ENCODE measurements at places on chromosomes 1 and 21.

GRCh38 chr1:47554901-47555300 is 117.1 kb downstream of the FOXD2 start:
- no peak for DNase-seq

- no peak for DNase-seq
Observed at GRCh38 chr21:43269440-43269839, 100.6 kb downstream of the CRYAA start.

- peak; percentile 46 for DNase-seq
Observed at GRCh38 chr1:66761221-66761620, 9.0 kb downstream of the DYNLT5 start.

- no peak for DNase-seq
Observed at GRCh38 chr1:102252731-102253505, 256.2 kb upstream of the OLFM3 start.

- no peak for DNase-seq
Observed at GRCh38 chr1:81813691-81814090, 13.0 kb downstream of the ADGRL2 start.

- peak; percentile 33 for DNase-seq
Observed at GRCh38 chr1:225882694-225883615, 775 bp upstream of the TMEM63A start.

- peak; percentile 75 for DNase-seq
Observed at GRCh38 chr1:243850202-243850451, at the start of gene AKT3. AKT3 (minus strand) TSS chr1:243850243; CDS start chr1:243843170, 7,073 bp downstream.

DNA sequence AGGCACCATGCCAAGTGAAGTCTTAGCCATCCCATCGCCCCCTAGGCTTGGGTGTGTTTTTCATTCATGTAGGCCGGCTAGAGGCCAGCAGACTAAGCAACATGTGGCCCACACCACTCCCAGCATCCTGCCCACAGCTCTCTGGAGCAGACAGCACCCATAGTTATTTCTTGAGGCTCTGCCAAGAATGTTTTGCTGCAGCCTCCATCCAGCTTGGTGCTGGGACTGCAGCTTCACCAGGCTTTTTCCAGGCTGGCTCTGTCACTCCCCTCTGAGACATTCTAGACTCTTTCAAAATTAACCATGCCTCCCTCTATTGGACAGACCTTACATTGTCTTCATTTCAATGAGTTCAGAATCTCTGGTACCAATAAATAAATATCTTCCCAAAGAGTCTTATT is 104.2 kb downstream of the DUSP10 start:
- DNase-seq: peak; percentile 66

- DNase-seq: no peak
Observed at GRCh38 chr1:225644666-225645065, 8.3 kb downstream of the ENAH start.

DNA sequence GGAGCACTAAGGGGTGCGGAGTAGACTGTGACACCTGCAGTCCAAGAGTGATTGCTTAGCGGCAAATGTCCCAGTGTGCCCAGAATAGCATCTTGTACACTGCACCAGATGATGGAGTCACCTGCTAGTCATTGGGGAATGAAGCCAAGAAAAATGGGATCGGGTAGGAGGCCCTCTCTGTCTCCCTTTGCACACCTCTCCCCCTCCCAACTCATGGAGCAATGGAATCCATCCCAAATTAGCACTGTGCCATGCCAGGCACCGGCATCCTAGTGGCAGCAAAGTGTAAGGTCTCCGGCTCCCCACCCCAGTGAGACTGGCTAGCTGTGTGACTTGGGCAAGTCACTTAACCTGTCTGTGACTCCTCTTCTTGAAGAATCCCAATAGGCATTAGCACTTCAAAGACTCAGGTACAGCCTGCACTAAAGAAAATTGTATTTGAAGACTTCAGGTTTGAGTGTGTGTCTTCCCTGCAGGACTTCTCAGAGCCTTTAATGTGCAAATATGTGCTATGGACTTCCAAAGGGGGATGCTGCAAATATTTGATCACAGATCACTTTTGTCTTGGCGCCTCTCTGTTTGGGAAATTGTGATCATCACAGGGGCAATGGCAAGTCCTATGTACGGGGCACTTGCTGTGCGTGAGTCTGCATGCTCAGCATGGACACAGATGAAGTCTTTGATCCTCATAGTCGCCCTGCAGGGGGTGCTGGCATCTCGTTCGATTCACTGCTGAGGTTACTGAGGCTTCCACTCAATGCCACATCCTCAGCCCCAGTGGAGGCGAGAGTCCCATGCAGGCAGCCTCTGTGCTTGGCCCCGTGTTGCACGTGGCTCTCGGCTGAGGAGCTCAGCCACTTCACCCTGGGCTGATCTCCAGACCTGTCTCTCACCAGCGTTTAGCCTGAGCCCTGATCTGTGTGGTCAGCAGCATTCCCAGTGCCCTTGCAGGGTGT is 272.9 kb upstream of the C1orf174 start:
- DNase-seq: no peak

DNA sequence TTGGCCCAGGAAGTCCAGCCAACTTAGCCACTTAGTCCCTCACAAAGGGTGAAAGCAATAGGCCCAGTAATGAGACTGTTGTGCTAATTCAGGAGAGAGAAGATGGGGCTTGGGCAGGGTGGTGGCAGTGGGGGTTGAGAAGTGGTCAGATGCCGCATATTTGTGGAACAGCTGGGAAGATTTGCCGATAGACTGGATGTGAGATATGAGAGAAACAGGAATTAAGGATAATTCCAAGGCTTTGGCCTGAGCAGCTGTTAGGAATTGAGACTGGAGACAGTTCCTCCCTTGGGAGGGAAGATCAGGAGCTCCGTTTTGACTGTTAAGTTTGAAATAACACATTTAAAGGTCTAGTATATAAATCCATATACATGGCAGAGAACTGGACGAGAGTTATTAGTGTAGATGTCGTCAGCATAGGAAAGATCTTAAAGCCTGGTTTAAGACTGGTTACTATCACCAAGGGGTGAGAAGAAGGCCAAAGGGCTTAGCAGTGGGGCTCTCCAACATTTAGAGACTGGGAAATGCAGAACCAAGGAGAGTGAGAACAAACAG is 323.7 kb upstream of the FAM78B start:
- DNase-seq: peak; percentile 40

DNA sequence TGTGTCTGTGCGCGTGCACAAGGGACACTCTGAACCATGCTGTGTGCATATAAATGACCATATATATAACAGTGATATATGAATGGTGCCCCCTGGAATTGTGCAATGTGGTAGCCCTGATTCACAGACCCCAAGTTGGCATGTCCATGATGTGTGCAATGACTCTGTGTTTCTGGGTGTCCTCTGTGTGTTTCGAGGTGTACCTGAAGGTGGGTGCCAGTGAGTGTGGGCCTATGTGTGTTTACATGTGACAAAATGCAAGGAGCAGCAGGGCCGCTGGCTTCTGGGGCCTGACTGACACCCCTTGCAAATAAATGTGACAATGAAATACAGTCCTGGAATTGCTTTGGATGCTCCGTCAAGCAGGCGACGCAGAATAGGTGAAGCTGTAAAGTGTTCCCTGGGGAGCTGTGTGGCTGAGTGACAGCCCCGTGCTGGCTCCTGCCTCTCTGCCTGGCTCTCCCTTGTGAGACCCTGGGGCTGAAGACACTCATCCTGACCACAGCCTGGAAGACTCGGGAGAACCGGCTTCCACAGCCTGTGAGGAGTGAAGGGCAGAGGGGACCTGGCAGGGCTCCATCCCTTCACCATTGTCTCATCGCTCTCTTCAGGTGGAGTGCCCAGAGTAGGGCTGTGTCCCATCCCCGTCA is 38.2 kb upstream of the CSF3R start:
- no peak for DNase-seq

DNA sequence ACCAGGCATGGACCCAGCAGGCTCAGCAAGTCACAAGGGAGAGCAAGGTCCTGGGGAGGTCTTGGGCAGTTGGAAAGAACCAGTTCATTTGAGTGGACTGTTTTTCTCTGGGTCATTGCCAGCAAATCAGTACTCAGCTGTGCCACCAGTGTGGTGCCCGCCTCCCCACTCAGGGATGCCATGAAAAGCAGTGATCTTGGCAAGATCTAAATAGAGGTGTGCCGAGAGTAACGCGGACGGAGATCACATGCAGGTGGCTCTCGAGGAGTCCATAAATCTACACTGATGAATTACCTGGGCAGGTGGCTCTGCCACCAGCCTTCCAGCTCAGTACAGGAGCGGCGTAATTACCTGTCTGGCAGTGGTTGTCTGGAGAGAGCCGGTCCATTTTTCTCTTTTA is 642.2 kb downstream of the PTPRU start:
- DNase-seq: no peak

DNA sequence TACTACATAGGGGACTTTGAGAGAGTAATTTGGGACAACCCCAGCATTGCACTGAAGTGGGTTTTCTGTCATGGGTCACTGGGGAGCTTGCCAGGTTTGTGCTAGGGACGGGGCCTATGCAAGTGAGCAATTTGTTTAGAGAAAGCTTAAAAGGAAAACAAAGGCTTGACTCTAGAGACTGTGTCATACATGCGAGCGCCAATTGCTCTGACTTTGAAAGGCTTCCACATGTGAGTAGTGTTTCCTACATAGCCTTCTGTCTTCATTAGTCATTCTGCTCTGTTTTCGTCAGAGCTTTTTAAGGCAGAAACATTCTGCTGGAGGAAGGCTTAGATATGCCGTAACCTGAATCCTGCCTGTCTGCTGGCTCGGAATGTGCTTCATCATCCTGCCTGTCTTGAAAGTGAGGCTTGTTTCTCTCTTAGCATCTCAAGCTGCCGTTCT is 28.4 kb downstream of the TRIM45 start:
- DNase-seq: peak; percentile 97

DNA sequence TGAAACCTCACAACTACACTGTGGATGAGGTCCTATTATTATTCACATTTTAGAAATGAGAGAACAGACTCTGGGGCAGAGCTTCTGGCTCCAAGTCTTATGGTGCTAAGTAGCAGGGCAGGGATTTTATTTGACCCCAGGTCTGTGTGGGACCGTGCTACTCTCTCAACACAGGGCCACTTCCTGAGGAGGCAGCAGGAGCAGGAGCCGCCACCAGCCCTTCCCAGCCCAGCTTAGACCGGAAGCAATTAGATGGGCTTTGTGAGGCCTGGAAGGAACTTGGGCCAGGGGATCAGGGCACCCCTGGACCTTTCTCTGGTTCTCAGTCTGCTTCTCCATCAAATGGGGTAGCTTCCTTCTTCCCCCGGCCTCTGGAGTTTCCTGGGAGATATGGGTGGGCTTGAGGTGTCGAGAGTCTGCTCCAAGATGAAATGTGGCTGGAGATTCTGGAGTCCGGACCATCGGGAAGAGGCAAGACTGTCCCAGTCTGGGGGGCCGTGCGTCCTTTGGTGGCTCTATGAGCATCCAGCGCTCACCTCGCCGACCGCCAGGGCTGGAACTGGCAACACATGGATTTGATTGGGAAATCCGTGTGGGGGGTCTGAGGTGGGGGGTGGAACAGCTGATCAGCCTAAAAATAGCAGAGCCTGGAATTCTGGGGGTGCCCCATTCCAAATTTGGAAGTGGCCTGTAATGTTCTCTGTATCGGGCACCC is 136.8 kb downstream of the FOXD2 start:
- DNase-seq: no peak

GRCh38 chr1:27626031-27626935 is 8.7 kb downstream of the FGR start:
- DNase-seq: no peak

- DNase-seq: peak; percentile 34
Observed at GRCh38 chr1:155864393-155864792, 5.0 kb downstream of the SYT11 start.

- DNase-seq: no peak
Observed at GRCh38 chr1:203717120-203717519, 47.9 kb upstream of the LAX1 start.

DNA sequence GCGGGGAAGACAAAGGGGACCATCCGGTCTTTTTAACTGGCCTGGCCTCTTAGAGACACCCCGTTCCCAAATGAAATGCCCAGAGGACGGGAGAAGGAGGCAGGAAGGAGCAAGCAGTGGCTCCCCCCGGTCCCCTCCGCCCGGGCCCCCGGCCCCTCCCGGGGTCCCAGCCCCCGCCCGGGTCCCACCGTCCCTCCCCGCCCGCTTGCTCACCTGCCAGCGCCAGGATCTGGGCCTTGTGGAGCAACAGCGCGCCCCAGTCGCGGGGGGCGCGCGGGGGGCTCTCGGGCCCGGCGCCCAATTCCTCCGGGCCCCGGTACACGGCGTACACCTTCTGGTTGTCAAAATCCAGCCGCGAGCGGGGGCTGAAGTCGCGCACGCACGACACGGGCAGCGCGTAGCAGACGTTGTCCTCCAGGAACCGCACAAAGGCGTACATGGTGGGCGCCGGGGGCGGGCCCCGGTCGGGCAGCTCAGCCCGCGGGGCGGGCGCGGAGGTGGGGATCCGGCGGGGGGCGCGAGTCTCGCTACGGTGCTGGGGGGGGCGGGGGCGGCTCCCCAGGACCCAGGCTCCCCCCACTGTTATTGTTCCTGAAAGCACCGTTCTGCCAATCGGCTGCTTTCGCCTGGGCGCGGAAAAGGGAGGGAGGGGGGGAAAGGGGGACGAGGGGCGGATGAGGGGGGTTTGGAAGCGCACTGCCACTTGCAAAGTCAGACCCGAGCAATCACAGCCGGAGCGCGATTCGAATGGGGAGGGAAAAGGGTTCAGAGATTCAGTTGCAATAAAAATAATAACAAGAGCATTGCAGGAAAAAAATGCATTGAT is at the start of gene BEND5:
TSS of gene BEND5 (minus strand) at position 499 of the 826 bp plus-strand sequence. CDS start at position 439, 60 bp downstream.
- peak; percentile 13 for DNase-seq

DNA sequence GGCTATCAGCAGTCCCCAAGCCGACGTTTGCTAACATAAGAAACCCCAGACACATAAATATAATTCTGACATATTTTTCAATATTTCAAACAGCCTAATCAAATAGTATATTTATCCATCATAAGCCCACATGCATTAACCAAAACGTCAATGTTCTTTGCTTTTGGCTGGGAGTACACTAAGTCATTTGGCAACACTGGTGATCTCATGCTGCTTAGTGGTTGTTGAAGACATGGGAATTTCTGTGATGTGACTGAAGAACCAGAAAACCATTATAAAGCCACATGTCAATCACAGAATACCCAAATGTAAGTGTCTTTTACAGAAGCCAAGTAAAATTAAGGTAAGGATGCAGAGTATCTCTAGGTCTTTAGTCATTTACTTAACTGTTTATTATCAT is 57.6 kb downstream of the PLPPR5 start:
- DNase-seq: no peak

GRCh38 chr1:63497577-63497976 is 25.4 kb downstream of the ITGB3BP start:
- DNase-seq: no peak

DNA sequence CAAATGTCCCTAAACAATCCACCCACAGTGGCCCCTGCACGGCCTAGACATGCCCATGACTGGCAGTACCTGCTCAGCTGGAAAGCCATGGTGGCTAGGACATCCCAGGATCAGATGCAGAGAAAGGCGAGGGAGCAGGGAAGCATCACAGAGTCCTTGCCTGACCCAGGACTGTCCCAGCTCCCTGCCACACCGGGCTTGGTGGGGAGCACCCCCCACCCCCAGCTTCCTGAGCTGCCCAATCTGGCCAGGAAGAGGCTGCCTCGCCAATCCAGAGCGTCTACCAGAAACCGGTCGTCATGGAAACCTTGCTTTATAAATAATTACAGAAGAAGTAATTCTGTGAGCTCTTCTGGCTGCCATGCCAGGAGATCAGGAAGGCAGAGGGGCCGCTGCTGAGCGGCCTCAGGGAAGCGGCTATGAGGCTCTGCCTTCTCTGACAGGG is 34.8 kb downstream of the ACOT7 start:
- DNase-seq: peak; percentile 28

All from LHCN-M2 (cell line).